ENCODE measurements at places on chromosomes 11 and 22. TPM values are rescaled to one million over a fixed set of nuclear protein-coding genes. Genes with fewer than 3 reads are reported as not detected.

The MAPK8IP2 gene
- total RNA-seq: 2.2 TPM

The PARVG gene
- total RNA-seq: not detected

The CHEK2 gene
- 7.9 TPM for total RNA-seq

The PRODH gene
- total RNA-seq: 0.89 TPM

The CXCR5 gene
- 0.03 TPM for total RNA-seq

The OR8G5 gene
- not detected for total RNA-seq

The MUC2 gene
- 0.93 TPM for total RNA-seq

The SERPIND1 gene
- total RNA-seq: not detected

Measured in A549 treated with RU486 at 1 μM for 4 hours (cell line).